ENCODE measurements at places on chromosomes 2 and 18.

GRCh38 chr2:101698014-101698843, 722 bp downstream of the MAP4K4 start:
- DNase-seq = no peak

DNA sequence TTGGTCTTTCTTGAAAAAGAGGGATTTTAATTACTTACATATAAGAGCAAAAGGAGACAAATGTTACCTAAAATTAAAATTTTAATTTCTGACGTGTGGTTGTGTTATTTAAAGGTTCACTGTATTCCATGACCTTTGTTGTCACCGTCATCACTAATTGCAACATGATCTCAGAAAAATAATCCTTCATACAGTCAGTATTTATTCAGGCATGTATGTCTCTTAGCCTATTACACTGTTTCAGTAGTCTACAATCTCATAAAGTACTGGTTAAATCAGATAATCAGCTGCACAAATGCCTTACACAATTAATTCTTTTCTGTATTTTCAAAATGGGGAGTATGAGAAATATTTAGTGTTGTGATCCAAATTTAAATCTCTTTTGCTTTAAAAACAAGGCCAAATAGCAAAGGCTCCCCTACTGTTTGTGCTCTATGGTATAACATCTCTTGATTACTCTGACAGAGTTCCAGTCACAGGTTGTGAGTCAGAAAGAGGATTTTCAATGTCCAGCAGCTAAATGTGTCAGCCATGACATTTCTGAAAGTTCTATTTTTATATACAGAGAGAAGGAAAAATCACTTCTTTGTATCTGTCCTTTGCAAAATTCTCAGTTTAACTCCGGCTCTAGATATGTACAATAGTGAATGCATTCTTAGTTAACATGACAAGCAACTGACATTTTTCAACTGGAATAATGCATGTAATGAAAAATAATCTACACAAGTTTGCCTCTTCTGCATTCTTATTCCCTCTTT, 184.0 kb downstream of the FIGN start:
- no peak for DNase-seq

DNA sequence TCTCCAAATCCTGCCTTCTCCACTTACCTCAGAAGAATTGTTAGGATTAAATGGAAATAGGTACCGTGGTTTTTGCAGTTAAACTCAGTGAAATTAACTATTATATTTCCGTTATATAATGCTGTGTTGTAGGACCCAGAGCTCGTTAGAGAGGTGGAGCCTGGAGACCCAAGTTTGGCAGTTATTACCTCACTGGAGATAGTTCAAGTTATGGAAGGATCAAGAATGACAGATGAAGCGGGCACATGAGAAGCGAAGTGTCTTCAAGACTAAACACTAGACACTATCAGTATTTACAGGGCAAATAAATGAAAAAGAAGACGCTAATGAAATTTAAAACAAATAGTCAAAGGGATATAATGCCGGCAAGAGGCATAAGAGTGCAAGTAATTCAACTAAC, 866 bp downstream of the CWC22 start:
- DNase-seq = no peak

DNA sequence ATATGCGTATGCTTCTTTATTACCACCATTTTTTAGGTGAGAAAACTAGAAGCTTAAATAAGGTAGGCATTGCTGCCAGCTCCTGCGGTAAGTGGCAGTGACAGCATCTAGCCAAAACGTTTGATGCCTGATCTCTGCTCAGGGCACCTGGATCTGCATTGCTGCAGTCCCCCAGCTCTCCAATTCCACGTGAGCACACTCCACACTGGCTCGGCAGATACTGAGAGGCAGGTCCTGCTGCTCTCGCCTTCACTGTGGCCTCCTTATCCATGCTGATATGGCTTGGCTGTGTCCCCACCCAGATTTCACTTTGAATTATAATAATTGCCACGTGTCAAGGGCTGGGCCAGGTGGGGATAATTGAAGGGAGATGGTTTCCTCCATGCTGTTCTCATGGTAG, 160.9 kb downstream of the CTIF start:
- DNase-seq = no peak

GRCh38 chr2:127479866-127480743, 46.2 kb downstream of the IWS1 start:
- no peak for DNase-seq

DNA sequence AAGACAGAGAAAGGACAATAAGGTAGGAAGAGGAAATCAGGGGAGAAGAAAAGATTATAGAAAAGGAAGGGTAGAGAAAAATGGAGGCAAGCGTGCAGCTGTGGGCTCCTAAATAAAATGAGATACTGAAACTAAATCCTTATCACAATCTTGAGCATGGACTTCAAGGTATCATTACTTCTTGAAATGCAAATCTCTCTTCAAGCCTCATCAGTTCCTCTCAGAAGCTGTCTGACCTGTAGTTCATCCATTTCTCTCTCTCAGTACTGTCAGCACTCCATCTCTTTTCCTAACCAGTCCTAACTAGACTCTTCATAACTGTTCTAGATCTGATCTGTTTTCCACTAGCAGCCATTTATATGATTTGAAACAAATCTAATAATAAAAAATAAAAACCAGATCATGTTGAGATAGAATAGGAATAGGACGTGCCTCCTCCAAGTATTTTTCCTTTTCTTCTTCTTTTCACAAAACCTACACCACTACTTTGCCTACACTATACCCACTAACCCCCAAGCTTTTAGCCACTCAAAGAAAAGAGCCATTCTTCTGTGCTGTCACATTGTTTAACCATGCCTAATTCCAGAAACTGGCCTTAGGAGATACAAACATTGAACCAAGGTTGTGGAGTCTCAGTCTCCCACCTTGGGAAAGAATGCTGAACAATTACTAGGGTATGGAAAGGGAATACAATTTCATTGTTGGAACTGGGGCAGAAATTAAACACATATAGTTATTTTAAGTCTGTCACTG, 21.1 kb downstream of the BABAM2 start:
- DNase-seq = no peak

DNA sequence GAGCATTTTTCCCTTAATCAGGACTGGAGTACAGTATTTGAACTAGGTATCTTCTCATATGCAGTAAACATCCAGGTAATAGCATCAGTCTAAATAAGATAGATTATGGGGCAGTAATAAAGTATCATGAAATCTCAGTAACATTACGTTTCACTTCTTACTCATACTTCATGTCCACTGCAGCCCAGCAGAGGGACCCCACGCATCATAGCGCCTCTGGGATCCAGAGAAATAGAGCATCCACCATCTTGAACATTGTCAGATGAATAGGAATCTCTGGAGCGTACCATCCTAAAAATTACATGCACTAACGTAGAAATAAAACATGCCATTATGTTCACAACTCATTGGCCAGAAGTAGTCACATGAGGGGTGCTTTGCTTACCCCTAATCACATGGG, 499.0 kb downstream of the CPS1 start:
- DNase-seq = no peak

DNA sequence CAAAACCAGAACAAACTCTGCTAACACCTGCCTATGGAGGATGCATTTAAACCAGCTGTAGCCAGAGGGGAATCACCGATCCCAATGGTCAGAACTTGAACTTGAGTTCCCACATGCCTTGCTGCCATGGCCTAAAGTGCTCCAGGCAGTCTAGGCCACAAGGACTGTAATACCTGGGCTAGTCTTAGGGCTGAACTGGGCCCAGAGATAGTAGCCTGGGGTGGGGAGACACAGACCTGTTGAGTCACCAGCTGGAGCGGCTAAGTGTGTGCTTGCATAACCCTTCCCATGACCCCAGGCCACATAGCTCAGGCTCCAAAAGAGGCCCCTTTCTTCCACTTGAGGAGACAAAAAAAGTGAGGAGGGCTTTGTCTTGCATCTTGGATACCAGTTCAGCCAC, 515.0 kb upstream of the DDX18 start:
- DNase-seq = no peak

DNA sequence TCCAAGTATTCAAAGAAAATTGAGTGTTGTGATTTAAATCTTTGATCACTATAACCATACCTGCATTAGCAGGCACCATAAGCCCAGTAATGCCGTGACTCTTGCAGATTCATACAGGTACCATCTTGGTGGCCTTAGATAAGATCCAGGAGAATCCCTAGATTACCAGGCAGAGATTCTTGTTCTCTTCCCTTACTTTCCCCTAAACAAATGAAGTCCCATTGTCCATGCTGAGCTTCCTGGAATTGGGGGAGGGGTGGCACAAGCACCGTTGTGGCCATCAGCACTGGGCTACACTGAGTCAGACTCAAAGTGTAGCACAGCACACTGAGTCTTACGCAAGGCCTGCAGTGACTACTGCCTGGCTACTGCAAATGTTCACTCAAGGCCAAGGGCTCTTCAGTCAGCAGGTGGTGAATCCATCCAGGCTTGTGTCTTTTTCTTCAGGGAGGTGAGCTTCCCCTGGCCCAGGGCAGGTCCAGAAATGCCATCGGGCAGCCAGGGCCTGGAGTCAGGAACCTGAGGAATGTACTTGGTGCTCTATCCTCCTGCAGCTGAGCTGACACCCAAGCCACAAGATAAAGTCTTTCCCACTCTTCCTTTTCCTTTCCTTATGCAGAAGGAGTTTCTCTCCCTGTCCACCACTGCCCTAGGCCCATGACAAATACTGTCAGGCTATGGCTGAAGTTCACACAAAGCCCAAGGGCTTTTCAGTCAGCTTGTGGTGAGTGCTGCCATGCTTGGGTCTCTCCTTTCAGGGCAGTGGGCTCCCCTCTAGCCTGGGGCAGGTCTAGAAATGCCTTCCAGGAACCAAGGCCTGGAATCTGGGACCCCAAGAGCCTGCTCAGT, 52.6 kb downstream of the CD28 start:
- DNase-seq = no peak

DNA sequence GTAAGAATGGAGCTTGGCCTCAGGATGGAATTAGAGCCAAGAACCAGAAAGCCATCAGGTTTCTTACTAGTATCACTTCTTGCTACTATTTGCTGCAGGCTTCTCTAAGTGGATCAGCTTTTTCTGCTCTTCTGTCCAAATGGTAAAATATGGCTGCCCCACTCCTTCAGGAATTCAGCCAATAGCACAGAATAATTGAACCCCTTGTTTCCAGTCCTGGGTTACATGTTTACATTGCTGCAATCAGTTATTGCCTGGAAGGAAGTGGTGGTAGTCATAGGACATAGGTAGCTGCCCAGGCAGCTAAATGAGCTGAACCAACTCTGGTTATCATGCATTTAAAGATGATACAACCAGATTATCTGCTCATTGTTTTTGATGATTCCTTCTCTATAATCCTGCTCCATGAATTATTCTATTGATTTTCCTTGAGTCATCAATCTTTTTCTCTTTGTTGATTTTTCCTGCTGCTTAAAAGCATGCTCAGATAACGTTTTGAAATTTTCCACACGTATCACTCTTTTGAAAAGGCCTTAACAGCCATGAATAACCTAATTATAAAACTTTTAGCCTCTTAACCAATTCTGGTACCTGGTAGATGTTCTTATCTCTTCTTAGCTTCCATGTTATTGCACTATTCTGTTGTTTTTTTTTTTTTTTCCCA, 12.6 kb downstream of the AGPS start:
- DNase-seq = no peak

- no peak for DNase-seq
Measured at GRCh38 chr2:191946471-191947182, 99.7 kb upstream of the CAVIN2 start.

DNA sequence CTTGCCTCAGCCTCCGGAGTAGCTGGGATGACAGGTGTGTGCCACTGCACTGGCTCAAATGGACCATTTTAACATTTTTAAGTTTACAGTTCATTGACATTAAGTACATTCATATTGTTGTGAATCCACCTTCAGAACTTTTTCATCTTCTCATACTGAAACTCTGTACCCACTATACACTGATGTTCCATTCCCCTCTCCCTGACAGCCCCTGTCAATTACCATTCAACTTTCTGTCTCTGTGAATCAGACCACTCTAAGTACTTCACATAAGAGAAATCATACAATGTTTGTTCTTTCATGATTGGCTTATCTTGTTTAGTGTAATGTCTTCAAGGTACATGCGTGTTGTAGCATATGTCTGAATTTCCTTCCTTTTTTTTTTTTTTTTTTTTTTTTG, 1.9 kb upstream of the KIAA2012 start:
- no peak for DNase-seq

- DNase-seq = no peak
Measured at GRCh38 chr2:188146888-188147287, 144.8 kb upstream of the GULP1 start.

DNA sequence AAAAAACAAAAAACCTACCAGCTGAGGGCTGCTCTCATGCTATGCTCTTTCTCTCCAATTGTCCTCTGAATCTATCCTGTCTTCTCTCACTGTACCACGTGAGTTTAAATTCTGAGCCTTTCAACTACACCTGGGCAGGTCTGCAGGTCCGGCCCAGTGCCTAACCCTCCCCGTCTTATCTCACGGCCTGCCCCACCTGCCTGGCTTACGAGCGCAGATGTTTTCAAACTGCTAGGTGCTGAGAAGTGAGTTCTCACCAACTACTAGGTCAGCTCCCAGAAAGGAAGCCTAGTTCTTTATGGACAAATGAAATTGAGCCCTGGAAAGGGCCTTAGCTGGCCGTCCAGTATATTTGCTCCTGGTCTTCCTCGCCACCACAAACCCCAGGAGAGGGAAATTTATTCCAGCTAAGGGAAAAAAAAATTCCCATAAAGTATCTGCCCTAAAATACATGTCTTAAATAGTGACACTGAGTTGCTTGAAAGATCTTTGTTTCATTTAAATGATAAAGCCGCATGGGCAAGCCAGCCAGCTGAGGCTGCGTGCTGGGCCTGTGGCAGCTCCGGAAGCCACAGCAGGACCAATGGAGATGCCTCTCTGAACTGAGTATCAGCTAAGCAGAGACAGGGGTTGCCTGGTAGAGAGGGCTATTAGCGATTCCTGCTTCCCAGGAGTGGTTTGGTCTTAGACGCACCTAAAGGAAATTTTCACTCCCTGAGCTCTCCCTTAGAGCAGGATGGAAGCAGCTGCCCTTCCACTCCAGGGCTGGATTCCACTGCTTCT, 92.5 kb upstream of the NCK2 start:
- DNase-seq = no peak

GRCh38 chr2:86224645-86225355, 25.5 kb downstream of the MRPL35 start:
- no peak for DNase-seq

GRCh38 chr18:34544930-34545329, 165.2 kb upstream of the DTNA start:
- no peak for DNase-seq

DNA sequence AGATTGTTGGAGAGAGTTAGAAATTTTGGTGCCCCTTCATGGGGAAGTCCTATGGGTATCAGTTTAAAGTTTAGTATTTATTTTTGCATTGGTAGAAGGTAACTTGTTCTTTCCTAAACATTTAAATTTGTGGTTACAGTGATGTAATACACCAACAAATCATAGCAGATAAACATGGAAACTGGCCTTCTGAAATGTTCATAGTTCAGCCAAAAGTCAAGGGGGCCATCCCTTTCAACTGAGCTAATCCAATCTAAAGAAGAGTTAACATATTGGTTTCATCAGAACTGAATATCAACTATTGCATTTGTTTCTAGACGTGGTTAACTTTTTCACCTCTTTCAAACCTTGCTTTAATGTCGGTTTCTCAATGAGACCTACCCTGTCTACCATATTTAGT, 46.3 kb downstream of the PPP1R1C start:
- DNase-seq = no peak
